ENCODE measurements at places on chromosomes 2 and 18.

- DNase-seq: no peak
- H3K36me3 ChIP-seq: no peaks in the 10 kb centered on the region
- H3K27ac ChIP-seq: no peak overlapping the region
Measured at GRCh38 chr2:205646680-205647079, 35.6 kb upstream of the NRP2 start.

DNA sequence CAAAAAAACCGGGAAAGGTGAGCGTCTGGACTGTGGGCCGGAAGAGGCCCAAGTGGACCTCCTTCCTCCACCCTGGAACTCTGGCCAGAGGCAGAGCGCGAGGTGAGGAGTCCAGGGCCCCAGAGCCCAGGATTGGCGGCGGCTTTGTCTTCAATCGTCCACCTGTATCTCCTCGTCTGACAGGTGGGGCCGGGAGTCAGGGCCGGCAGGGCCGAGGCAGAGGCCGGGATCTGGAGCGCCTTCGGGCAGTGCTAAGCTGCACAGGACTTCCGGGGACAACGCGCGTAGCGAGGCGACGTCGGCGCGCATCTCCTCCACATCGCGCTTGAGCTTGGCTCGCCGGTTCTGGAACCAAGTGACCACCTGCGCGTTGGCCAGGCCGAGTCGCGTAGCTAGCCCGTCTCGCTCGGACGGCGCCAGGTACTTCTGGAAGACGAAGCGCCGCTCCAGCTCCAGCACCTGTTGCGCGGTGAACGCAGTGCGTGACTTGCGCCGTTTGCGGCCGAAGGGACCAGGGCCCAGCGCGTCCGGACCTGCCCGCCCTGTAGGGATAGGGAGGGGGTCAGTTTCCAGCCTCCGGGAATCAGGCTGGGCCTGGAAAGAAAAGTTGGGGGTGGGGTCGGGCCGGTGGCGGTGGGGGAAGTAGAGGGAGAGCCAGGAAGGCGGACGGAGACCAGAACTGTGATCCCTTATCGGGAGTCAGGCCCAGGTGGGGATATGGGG, 1.5 kb downstream of the LBX2 start:
- H3K27ac ChIP-seq: peak overlapping the region; percentile 25
- DNase-seq: no peak
- H3K4me3 ChIP-seq: peak overlapping the region; percentile 50
- H3K4me1 ChIP-seq: peaks cover 3% of the 10 kb centered on the region

DNA sequence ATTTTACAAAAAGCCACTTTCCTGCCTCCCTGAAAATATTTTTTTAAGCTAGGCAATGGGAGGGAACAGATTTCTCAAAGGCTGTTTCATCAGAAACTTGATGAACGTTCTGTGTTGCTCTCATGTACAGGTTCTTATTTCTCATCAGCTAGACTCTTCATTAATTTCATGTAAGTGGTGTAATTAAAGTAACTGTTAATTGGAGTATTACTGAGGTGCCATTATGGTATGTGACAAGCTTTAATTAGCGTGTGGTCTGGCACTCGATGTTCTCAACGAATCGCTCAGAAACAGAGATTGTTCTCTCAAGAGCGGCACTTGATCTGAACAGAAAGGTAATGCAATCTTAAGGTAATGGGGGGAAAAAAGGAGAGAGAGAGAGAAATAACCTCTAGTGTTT, 81.9 kb upstream of the MYCN start:
- no peaks in the 10 kb centered on the region for H3K4me1 ChIP-seq
- no peaks in the 10 kb centered on the region for H3K27me3 ChIP-seq
- DNase-seq: no peak
- no peak overlapping the region for H3K4me3 ChIP-seq
- H3K36me3 ChIP-seq: no peaks in the 10 kb centered on the region

GRCh38 chr2:179106676-179107428, 56.9 kb upstream of the CCDC141 start:
- H3K4me1 ChIP-seq: no peaks in the 10 kb centered on the region
- H3K27ac ChIP-seq: peak overlapping the region; percentile 43
- no peaks in the 10 kb centered on the region for H3K27me3 ChIP-seq
- peaks cover 22% of the 10 kb centered on the region for H3K36me3 ChIP-seq

GRCh38 chr2:22817197-22817596, 567.8 kb upstream of the KLHL29 start:
- H3K4me3 ChIP-seq: no peak overlapping the region
- no peaks in the 10 kb centered on the region for H3K36me3 ChIP-seq
- H3K27me3 ChIP-seq: no peaks in the 10 kb centered on the region
- H3K4me1 ChIP-seq: no peaks in the 10 kb centered on the region
- no peak for DNase-seq
- H3K27ac ChIP-seq: no peak overlapping the region

DNA sequence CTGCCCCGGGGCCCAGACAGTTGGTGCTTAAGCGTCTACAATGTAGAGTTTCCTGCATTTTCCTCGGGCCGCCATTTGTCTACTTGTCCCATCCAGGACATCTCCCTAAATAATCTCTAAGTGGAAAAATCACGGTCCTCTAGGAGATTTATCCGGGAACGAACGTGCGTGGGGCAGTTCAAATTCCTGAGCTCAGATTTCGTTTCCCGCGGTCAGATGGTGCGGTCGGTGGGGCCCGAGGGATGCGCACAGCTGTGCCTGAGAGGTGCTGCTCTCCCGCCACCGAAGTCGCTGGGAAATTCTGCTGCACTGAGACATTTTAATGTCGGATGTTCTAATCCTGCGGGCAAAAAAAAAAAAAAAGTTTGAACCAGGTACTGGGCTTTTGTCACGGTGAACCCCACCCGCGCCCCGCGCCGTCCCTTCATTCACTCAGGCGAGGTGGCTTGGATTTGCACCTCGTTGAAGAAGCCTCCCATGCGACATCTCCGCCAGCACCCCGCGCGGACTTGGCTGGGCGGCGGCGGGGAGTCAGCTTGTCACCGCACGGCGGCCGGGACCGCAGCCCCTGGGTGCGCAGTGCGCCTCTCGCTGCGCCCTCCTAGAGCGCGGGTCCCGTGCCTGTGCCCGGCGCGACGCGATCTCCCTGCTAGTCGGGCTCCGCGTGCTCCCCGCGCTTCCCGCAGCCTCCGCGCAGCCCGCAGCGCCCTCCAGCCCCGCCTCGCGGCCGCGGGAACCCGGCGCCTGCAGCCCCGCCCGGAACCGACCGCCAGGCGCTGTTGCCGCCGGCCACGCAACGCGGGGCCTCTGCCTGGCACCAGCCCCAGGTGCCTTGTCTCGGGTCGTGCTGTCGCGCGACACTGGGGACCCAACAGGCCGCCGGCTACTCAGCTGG, 191.9 kb upstream of the TCF4 start:
- H3K27ac ChIP-seq: peak overlapping the region; percentile 69
- H3K27me3 ChIP-seq: no peaks in the 10 kb centered on the region
- H3K4me1 ChIP-seq: no peaks in the 10 kb centered on the region
- no peaks in the 10 kb centered on the region for H3K36me3 ChIP-seq

GRCh38 chr2:206855585-206856433, 83.5 kb upstream of the CPO start:
- H3K27me3 ChIP-seq: no peaks in the 10 kb centered on the region
- no peaks in the 10 kb centered on the region for H3K4me1 ChIP-seq
- no peak overlapping the region for H3K27ac ChIP-seq
- no peak overlapping the region for H3K4me3 ChIP-seq
- no peaks in the 10 kb centered on the region for H3K36me3 ChIP-seq

All from Peyer's patch (tissue), 4 donors.